ENCODE measurements at places on chromosomes 13 and 19.

- no peak for DNase-seq
Measured at GRCh38 chr13:113962386-113962785, 11.5 kb downstream of the C13orf46 start.

DNA sequence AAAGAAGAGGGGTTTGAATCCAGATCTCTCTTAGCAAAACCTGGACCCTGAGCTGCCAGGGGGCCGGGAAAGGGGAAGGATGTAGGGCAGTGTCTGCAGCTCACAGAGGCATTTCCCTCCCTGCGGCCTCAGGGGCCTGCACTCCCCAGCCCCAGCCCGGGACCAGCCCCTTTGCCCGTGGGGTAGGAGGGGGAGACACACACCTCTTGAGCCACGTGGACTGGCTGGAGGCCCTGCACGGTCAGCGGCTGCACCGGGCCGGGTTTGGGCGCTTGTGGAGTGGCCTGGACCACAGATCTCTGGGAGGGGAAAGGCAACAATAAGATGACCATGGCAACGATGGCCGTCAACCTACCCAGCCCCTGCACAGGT lies 26.9 kb downstream of the RFX1 start:
- no peak for DNase-seq

DNA sequence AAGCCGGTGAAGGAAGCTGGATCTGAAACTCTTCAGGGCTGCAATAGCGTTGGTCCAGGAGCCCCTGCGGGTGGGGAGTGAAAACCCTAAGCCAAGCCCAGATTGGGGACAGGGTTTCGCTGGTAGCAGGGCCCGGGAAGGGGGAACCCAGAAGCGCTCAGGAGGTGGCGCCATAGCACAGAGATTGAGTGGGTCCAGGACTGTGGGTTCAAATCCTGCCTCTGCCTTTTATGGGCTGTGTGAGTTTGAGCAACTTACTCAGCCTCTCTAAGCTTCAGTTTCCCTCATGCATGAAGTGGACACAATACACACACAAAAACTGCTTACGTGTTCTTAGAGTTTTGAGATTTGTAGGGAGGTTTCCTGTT lies 8.3 kb upstream of the SYCN start:
- peak; percentile 21 for DNase-seq

- no peak for DNase-seq
Measured at GRCh38 chr13:26956522-26957142, 196.0 kb upstream of the GPR12 start.

GRCh38 chr19:5434970-5435641 lies 20.1 kb upstream of the ZNRF4 start:
- peak; percentile 45 for DNase-seq

GRCh38 chr19:18611327-18612050 lies 1.2 kb upstream of the TMEM59L start:
- DNase-seq: no peak

- DNase-seq: peak; percentile 55
Measured at GRCh38 chr19:10625003-10625761, at the start of gene SLC44A2. Gene SLC44A2, plus strand, starts transcription at chr19:10625553. Its CDS starts 81 bp downstream, at chr19:10625634.

GRCh38 chr19:43644181-43644580 lies 4.5 kb upstream of the CADM4 start:
- DNase-seq: no peak

- DNase-seq: no peak
Measured at GRCh38 chr13:61466280-61466679, 50.6 kb upstream of the PCDH20 start.

DNA sequence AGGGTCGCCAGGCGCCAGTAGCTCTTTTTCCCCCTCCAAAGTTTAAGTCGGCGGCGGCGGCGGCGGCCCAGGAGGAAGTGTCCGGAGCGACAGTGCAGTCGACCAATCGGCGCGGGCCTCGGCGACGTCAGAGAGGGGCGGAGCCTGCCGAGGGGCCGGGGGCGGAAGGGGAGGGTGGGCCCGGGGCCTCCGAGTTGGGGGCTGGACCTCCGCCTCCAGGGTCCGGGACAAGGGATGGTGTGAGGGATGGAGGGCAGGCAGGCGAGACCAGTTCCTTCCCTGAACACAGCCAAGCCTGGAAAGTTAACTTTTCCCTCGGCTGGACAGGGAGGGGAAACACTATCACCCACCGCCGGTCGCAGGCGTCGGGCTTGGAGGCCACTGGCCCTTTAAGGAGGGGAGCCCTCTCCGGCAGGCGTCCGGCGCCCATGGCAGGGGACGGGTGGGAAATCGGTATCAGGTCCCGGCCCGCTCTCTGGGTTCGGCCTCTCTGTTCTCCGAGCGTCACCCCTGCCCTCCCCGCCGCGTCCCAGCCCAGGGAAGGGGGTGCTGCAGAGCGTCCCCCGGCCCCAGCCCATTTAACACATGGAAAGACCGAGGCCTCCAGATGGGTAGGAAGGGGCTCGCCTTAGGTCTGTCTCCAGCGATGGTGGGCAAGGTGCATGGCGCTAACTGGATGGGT lies at the start of gene PRKD2:
TSS of gene PRKD2 (minus strand) at position 81 of the 682 bp plus-strand sequence. CDS start 744 bp downstream, outside the sequence.
- DNase-seq: peak; percentile 81

DNA sequence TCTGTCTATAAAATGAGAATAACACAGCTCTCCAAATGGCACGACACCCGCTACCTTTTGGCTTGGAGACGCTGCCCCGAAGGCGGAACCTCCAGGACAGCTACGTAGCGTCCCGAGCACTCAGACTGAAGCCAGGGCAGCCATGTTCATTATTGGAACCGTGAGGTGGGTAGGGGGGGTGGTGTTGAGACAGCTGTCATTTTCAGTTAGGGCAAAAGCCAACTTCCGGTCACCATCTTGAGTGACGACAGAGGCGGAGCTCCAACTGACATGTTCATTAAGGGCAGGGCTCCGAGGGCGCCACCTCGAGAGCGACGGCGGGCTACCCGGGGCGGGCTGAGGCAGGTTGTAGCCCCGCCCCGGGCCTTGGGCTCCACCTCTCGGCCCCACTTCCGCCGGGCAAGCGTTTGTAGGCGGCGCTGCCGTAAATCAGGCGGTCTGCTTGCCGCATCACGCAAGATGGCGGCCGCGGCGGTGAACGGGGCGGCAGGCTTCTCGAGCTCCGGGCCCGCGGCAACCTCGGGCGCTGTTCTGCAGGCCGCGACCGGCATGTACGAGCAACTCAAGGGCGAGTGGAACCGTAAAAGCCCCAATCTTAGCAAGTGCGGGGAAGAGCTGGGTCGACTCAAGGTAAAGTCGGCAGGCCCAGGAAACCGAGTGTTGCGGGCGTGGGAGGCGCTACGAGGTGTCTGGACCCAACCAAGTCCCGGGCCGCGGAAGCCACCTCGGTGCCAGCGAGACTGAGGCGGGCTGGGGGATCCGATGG lies at the start of gene PSMD8:
TSS of gene PSMD8 (plus strand) at position 240 of the 766 bp plus-strand sequence. CDS start at position 271, 31 bp downstream.
- DNase-seq: peak; percentile 98

- DNase-seq: peak; percentile 39
Measured at GRCh38 chr19:17794731-17795494, at the start of gene B3GNT3. Gene B3GNT3, plus strand, starts transcription at chr19:17795138. Its CDS starts 12,670 bp downstream, at chr19:17807808.

- DNase-seq: no peak
Measured at GRCh38 chr13:69109891-69110525, 997.6 kb upstream of the ATXN8OS start.

DNA sequence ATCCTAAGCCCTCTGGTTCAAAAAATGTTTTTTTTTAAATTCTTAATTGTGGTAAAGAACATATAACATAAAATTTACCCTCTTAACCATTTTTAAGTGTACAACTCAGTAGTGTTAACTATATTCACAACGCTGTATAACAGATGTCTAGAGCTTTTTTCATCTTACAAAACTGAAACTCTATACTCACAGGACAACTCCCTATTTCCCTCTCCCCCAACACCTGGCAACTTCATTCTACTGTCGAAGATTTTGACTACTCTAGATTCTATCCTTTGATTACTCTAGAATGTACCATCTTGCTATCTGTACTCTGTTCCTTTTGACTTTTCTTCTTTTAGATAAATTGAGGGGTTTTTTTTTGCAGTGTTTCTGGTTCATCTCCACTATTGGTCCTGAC lies 200.4 kb downstream of the KLF12 start:
- no peak for DNase-seq

- no peak for DNase-seq
Measured at GRCh38 chr13:50481936-50482335, 361.6 kb downstream of the DLEU7 start.

- DNase-seq: no peak
Measured at GRCh38 chr19:5669212-5669611, 11.1 kb downstream of the MICOS13 start.

DNA sequence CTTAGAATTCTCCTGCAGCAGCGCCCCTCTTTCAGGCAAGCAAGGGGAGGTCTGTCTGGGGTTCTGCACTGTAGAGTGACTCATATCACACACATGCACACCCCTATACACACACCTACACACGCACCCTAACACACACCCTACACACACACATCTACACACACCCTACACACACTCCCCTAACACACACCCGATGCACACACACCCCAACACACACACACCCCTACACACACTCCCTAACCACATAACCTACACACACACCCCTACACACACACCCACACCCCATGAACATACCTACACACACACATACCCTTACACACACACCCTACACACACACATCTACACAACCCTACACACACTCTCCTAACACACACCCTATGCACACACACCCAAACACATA lies 493.2 kb downstream of the IRS2 start:
- no peak for DNase-seq

DNA sequence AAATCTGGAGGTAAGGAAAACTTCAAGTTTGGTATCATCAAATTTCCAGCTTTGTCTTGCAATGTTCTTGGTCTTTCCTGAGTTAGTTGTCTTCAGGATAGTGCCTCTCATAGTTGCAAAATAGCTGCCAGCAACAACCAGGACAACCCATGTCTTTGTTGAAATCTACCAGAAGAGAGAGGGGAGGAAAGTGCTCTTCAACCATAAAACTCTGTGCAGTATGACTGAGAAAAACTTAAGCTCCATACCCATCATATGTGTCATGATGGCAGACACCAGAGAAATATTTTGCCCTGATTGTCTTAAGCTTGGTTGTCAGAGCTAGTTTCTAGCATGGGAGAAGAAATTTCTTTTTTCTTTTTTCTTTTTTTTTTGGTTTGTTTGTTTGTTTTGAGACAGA lies 103.3 kb downstream of the SPRY2 start:
- DNase-seq: peak; percentile 33

DNA sequence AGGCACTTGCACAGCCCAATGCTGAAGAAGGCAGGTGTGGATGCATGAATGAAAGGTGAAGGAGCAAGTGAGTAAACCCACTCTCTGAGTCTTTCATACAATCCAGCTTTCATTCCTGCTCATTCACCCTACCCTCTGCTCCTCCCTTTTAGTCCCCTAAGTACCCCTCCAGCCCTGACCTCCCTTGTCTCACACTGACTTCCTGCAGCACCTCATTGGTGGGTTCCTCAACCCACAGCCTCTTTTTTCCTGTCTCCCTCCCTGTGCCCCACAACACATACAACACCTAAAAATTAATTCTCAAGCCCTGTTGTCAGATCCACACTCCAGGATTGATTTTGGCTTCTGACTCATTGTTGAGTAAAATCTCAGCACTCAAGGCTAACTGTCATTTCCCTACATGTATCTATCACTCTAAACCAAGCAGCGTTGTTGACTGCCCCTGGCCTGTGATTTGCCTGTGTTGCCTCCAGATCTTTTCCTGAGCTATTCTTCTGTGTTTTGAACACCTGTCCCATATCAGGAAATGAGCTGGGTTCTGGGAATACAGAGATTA lies 177.3 kb upstream of the SERP2 start:
- no peak for DNase-seq

DNA sequence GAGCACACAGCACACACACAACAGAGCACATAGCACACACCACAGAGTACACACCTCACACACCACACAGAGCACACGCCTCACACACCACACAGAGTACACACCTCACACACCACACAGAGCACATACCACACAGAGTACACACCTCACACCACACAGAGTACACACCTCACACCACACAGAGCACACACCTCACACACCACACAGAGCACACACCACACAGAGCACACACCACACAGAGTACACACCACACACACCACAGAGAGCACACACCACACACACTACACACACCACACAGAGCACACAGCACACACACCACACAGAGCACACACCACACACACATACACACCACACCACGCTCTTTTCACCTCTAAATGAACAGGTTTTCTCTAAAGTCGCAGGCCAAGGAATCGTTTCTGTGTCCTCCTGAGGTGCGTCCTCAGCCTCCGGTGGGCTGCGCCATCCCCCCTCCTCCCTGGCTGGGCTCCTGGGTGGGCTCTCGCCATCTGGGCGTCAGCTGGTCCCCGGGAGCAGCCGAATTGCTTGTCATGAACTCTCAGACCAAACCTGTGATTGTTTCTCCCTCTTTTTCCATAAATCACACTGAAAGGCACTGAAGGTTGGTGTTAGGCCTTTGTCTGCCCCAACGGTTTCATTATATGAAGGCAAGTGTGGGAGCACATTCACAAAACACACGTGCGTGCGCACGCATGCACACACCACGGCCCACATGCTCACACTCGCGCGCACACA lies 37.4 kb downstream of the TMEM255B start:
- no peak for DNase-seq

DNA sequence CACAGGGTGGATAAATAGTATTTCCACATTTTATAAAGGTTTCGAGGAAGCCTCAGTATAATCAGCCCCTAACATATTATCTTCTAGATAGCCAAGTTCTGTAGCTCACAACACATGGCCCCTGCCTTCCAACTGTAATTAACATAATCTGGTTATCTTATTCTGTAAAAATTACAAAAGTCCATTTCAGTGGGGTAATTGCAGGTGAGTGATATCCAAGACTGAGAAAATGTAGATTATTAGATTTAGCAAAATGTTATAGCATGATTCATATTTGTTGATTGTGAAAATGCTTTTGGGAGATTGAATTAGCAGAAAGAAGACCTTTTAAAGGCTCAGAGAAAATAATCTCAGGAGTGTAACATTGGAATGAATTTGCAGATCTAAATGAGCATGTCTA lies 168.3 kb upstream of the GPC6 start:
- no peak for DNase-seq

GRCh38 chr13:28610996-28611395 lies 47.9 kb upstream of the POMP start:
- no peak for DNase-seq

GRCh38 chr13:30972888-30973377 lies 40.5 kb downstream of the TEX26 start:
- peak; percentile 26 for DNase-seq

DNA sequence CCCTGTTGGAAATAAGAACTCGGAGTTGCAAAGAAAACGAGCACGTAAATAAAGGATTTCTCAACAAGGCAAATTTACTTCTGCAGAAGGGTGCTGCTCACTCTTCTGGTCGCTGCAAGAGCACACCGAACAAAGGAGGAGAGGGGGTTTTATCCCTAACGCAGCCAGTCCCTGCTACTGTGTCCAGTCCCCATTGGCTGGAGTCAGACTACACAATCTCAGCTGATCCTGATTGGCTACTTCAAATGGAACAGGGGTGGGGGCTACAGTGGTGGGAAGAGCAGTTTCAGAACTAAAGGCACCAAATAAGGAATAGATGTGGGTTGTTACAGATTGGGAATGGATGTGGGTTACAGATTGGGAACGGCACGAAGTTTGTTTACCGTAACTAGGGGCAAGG lies 63.9 kb upstream of the MCF2L start:
- DNase-seq: no peak
